CD4-positive, alpha-beta T cell treated with Interleukin-4 for 1 hour (primary cell): ENCODE measurements at places on chromosomes 12 and 14.

DNA sequence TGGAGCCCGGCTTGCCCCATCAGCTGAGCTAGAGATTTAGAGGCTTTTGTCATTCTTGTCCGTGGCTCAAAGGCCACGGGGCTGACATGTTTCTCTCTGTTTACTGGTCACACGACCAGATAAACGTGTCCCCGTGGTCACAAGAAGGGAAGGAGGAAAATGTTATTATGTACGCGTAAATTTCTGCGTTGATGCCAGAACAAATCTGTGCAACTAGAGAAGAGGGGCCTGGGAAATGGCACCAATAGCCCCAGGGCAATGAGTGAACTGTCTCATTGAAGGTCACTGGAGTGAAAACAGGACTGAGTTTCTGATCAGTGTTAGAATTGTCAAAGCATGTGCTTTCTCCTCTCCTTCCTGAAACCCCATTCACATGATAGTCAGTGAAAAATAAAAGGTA is 25.3 kb downstream of the OAS2 start:
- no peak for DNase-seq

- no peak for DNase-seq
Measured at GRCh38 chr14:29741909-29742401, 185.7 kb downstream of the PRKD1 start.

DNA sequence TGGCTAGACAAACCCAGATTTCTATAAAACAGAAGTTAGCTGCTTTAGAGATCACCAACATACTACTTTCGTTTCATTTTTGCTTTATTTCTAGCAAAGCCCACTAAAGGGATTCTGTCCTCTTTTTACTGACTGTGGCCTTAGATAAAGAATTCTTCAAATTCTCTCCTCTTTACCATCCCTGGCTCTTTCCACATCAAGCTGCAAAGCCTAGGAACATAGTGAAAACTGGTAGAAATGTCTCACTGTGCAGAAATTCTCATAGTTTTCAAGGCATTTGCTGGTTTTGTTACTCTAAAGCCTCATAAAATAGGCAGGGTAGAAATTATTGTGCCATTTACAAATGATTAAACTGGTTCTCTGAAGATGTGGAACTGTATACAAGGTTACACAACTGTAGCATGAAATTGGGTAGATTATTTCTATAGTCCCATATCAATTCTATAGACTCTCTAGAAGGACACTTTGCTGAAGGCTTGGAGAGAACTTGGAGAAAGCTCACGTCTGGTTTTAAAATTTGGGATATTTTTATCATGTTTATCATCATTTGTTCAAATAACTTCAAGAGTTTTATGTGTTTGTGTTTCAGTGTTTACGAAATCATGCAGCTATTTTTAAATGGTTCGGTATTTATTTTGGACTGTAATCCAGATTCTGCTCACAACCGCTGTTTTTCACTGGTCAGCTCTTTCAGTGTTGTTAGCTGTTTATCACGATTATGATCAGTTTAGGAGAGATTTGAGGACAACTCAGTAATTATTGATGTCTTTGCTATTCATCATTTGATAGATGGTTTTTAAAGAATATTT is 36.7 kb upstream of the CSRP2 start:
- no peak for DNase-seq

GRCh38 chr12:132518354-132518992 is 28.5 kb downstream of the FBRSL1 start:
- DNase-seq: no peak

DNA sequence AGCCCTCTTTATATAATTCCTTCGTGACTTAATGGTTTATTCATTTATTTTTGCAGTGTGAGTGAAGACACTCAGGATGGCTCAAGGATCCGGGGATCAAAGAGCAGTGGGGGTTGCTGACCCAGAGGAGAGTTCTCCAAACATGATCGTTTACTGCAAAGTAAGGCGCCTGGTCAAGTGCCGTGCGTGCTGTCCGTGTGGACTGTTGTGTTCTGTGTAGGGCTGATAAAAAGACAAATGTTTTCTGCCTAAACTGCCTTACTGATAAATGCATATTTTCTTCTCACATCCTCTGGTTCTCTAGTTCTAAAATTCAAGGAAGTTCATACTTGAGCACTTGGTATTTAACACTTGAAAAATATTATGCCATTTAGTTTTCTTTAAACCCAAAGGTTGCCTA is 32.5 kb downstream of the RGS6 start:
- no peak for DNase-seq

DNA sequence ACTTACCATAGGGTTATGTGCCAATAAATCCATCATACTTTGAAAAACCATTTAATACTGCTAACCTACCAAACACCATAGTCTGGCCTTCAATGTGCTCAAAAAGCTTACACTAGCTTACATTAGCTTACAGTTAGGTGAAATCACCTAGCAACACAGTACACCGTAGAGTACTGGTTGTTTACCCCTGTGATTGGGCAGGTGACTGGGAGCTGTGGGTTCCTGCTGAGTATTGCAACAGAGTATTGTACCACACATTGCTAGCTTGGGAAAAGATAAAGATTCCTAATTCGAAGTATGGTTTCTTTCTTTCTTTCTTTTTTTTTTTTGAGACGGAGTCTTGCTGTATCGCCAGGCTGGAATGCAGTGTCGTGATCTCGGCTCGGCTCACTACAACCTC is 5.6 kb downstream of the ATP5MC2 start:
- DNase-seq: no peak

DNA sequence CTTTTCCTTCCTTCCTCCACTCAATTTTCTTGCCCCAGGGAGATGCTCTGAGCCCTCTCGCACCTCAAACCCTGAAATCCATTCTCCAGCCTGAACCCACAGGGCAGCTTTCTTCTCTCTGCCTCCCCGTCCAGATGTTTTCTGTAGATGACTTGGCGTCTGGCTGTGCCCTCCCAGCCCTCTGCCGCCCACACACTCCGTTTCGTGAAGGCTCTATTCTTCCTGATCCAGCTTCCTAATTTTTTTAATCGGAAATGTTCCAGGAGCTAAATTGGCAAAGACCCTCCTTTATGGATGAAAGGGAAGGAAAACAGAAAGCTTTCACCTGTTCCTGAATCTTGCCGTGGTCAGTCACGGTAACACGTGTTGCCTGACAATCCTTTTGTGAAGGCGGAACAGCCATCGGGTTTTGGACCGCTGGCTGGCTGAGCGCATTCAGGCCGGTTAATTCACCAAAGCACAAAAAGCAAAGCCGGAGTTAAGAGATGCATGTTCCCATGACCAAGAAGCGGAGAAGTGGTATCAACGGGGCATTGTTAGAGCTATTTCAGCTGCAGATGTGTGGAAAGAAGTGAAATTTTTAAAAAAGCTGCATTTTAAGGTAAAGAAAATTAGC is 70.2 kb upstream of the FBRSL1 start:
- no peak for DNase-seq

DNA sequence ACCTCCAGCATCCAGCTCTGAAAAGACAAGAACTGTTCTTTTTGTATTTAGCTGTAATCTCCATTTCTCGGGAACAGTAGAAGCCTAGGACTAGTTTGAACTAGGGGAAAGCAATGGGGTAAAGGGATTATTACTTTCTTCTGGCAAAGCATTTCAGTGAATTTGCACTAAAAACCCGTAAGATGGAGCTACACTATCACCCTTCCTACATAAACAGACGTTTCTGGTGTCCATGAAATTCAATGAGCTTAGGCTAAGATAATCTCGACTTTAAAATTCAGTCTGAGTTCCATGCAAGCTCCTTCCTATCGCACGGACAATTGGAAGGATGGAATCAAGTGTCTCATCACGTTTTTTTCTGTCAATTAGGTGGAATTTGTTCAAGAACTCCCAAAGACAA is 24.0 kb downstream of the ACSM4 start:
- no peak for DNase-seq

- no peak for DNase-seq
Measured at GRCh38 chr14:89956661-89957009, 908 bp downstream of the TDP1 start.

GRCh38 chr12:110046451-110047187 is 1.7 kb downstream of the C12orf76 start:
- no peak for DNase-seq

GRCh38 chr12:57845478-57846284 is 848 bp downstream of the CTDSP2 start:
- DNase-seq: peak; percentile 58

- DNase-seq: no peak
Measured at GRCh38 chr12:7624478-7624877, 41.2 kb downstream of the APOBEC1 start.

GRCh38 chr14:56195223-56195622 is 77.0 kb downstream of the PELI2 start:
- DNase-seq: no peak

- no peak for DNase-seq
Measured at GRCh38 chr12:95593266-95593871, 42.1 kb upstream of the USP44 start.

DNA sequence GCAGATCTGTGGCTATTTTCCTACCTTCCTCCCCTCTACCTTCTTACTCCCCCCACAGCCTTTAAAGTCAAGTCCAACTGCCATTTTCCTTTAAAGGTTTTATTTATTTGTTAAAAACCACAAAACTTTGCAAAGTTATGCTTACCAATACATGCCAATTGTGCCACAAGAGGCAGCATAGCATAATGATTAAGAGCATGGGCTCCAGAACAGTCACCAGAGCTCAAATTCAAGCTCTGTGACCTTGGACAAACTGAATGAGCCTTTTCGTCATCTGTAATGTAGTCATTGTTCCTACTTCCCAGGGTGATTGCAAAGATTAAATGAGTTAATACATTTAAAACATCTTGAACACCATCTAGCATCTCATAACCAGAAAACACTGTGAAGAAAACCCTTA is 13.0 kb upstream of the FMNL3 start:
- no peak for DNase-seq

- DNase-seq: no peak
Measured at GRCh38 chr12:41441180-41441579, 253.1 kb downstream of the PDZRN4 start.

DNA sequence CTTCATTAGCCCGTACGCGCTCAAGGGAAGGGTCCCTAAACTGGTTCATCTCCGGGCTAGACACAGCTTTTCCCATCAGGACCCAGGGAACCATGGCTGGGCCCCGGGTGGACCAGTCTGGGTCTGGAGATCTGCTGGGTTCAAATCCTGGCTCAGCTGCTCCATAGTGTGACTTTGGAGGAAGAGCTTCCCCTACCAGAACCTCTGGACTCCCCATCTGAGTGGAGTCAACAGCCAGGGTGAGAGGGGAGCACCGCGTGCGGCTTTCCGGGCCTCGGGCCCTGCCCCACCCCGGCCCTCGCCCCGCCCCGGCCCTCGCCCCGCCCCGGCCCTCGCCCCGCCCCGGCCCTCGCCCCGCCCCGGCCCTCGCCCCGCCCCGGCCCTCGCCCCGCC is 41.2 kb downstream of the BEGAIN start:
- DNase-seq: peak; percentile 35

DNA sequence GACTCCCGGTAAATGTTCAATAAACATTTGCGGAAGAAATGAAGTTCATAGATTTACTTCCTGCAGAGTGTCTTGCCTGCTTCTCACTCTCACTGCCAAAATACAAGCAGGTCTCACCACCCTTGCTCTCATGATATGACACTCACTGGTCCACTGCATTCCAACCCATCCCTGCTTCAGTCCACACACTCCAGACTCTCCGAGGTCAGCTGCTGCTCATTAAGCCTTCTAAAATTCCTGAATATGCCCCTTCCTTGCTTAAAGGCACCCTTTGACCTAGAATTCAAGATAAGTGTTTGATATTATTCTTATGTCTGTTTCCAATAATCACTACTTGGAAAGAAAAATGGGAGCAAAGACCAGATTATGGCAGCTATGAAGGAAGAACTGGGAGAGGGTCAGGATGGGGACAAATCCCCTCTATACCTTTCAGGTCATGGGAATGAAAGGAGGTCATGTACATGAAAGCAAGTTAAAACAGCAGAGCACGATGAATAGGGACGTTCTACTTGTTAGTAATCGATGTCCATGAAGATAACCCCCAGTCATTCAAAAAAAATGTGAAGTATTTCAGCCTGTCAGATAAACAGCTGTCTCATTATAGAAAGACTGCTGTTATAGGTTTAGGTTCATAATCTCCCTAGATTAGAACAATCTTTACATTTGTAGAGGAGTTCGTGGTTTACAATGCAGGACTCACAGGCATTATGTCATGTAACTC is 10.5 kb upstream of the NID2 start:
- DNase-seq: no peak
